ENCODE measurements at places on chromosomes 5 and 9.

- DNase-seq: no peak
Measured at GRCh38 chr9:14347406-14348122, 33.6 kb upstream of the NFIB start.

GRCh38 chr5:150129813-150130492, 25.7 kb downstream of the PDGFRB start:
- peak; percentile 64 for DNase-seq

GRCh38 chr9:35048511-35048910, 23.9 kb downstream of the VCP start:
- no peak for DNase-seq

GRCh38 chr5:165029099-165029870, 1523.9 kb downstream of the MAT2B start:
- DNase-seq: no peak

- DNase-seq: no peak
Measured at GRCh38 chr9:88256216-88256615, 117.9 kb upstream of the SPATA31C2 start.

GRCh38 chr5:14202462-14202861, 59.3 kb downstream of the TRIO start:
- DNase-seq: no peak

DNA sequence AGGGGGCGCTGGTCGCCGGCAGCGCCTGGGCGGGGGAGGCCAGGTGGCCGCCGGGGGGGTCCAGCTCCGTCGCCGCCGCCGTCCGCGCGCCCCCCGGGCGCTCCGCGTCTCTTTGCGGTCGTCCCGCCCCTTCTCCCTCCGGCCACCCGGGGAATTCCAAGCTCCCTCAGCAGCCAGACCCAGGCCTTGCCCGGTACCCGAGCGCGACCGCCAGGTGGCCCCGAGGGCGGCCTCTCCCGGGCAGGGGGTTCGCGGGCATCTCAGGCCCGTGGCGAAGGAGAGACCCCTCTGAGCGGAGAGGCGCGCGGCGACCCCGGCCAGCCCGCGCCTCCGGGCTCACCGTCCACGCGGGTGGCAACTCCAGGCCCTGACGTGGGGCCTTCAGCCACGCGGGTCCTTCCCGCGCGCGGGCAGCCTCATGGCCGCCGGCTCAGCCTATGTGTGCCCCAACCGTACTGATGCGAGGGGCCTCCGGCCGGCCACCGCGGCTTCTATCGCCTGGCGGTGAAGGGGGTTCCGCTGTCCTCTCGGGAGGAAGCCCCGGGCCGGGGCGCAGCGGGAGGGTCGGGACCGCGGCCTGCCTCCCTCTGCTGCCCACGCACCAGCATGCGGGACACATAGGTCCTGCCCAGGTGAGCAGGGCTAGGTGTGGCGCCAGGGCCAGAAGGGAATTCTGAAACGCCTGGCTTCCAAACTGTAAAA, 529 bp upstream of the NRARP start:
- DNase-seq: no peak

- no peak for DNase-seq
Measured at GRCh38 chr5:66178799-66179198, 34.7 kb downstream of the SREK1 start.

- no peak for DNase-seq
Measured at GRCh38 chr5:142823126-142823525, 52.9 kb downstream of the ARHGAP26 start.

GRCh38 chr5:19462019-19462418, 526.0 kb downstream of the CDH18 start:
- no peak for DNase-seq

GRCh38 chr5:53694520-53695022, 134.1 kb downstream of the NDUFS4 start:
- DNase-seq: no peak

GRCh38 chr5:147081311-147081764, 153.5 kb upstream of the STK32A start:
- DNase-seq: no peak

- DNase-seq: peak; percentile 17
Measured at GRCh38 chr9:4548811-4549725, 58.8 kb downstream of the SLC1A1 start.

DNA sequence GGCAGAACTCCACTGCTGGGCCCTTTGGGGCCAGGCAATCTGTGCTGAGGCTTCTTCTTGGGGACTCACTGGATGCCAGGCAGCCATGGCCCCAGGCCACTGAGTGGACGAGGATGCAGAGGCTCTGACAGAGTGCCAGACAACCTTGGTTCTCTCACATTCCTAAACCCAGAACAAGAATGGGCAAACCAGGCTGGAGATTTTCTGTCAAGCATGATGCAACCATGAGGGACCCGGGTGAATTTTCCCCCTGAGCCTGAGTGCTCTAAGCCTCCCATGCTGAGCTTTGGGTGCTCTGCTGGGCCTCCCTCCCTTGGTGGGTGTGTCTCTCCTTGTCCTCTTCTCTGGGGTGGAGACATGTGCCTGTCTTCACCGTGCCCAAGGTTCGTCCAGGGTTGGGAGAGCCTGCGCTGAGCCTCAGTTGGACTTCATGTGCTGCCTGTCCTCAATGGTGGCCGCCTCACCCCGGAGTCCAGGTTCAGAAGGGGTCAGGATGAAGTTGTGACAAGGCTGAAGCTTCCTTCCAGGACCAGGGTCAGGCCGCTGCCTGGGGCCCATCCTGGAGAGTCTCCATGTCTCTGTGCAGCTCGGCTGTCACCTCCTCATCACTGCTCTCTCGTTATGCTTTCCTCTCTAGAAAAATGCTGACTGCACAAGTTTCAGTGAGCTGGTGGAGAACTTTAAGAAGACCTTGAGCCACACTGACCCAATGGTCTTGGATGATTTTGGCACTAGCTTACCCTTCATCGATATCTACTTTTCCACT, 24.1 kb downstream of the PITX1 start:
- no peak for DNase-seq

- DNase-seq: no peak
Measured at GRCh38 chr5:119255571-119256356, 100.1 kb upstream of the TNFAIP8 start.

- no peak for DNase-seq
Measured at GRCh38 chr5:45692481-45692880, 3.7 kb downstream of the HCN1 start.

DNA sequence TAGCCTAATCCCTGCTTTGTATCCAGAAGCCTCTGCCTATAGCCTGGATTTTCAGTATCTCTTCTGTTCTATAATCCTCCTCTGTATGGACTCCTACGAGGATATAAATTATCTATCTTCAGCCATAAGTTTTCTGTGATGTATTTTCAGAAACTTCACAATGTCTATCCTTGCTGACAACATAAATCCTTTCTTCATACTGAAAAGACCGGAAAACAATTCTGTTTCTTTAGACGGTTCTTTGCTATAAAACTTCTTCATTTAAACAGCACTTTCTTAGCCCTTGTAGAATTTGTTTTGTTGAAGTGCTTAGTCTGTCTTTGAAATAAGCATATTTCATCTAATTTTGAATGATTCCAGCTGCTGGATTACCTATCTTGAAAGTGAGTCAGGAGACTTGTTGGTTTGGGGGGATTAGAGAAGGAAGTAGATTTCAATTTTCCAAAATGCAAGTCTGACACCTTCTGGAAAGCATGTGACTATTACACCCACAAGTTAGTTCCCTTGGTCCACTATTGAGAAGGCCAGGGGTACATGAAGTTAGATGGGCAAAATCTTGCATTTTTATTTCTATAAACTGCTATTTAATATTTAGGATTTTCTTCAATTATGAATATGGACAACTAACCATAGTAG, 96.3 kb upstream of the RANBP3L start:
- no peak for DNase-seq

DNA sequence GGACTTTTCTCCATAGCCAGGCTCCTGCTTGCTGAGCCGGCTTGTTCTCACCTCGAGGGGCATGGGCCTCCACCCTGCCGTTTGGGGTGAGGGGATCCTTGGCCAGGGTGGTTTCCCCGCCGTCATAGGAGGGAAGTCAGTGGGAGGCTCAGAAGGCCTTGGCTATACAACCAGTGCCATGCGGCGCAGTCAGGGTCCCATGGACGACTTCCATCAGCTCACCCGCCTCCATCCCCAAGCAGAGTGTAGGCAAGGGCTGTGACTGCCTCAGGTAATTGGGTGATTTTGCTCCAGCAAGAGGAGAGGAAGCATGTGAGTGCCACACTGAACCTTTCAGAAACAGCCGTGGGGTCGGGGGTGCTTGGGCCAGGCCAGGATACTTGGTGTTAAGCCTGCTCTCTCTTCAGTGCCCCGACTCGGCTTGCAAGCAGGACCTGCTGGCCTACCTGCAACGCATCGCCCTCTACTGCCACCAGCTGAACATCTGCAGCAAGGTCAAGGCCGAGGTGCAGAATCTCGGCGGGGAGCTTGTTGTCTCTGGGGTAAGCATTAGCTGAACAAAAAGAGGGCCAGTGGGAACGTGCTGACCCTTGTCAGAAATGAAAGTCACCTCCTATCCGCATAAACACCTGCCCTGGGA, 57.2 kb upstream of the LRRTM2 start:
- no peak for DNase-seq

GRCh38 chr5:173831196-173831914, 56.8 kb upstream of the CPEB4 start:
- no peak for DNase-seq

GRCh38 chr9:132726576-132727130, 56.4 kb downstream of the GTF3C4 start:
- DNase-seq: no peak

DNA sequence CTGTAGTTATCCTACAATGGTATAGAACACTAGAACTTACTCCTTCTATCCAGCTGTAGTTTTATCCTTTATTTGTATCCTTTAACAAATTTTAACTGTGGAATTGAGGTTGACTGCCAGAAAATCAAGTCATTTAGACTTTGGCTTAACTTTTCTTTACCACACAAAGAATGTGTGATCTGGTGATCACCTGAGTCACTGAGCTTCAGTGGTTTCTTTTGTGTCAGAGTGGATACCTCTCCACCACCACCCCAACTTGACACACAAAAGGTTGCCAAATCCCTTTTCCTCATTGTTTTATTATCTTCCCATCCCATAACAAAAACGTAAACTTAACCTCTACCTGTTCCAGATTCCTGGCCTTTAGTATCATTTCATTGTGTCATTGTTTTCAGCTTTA, 5.5 kb downstream of the OTULIN start:
- no peak for DNase-seq

- no peak for DNase-seq
Measured at GRCh38 chr5:27854243-27854852, 816.0 kb upstream of the CDH9 start.

DNA sequence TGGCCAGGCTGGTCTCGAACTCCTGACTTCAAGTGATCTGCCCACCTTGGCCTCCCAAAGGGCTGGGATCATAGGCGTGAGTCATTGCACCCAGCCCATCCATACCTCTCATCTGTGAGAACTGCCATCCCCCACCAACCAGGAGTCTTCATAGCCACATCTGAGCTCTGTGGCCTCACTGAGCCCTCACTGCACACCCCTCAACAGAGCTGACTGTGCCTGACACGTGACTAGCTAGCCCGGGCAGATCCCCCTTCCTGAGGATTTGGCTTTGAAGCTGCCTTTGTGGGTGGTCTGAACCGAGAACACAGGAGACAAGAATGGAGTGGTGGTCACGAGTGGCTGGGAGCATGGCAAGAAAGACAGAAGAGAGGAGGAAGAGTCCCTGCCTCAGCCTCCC, 15.6 kb downstream of the AK8 start:
- no peak for DNase-seq

- no peak for DNase-seq
Measured at GRCh38 chr9:16671591-16672137, 198.8 kb downstream of the BNC2 start.

DNA sequence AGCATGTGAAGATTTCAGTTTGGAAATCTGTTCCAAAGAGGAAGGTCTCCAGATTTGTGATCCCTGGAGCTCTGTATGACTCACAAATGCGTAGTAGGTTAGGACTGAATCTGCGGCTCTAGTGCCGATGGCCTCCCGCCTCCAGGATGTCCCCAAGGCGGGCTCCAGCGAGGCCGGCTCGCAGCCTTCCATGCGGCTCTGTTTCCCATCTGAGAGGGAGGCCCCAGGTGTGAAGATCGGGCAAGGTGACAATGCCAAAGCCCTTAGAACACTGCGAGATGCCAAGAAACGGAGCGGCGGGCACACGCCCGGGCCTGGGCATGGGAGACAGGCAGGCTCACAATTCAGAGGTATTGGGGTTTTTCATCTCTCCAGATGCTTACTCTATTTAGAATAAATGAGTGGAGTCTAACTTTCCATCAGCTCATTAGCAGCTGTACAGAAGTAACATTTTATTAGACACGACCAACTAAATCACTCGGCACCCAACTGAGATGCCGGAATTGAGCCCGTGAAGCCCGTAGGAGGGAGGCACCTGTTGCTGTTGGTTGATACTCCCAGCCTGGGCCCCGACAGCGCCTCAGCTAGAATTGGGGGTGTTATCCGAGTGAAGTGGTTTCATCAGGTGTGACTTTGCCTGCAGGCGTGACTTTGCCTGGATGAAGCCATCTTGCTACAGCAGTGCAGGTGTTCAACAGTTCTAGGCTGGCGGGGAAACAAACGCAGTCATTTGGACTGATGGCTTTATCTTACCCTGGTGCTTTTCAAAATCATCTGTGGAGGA, 7.4 kb upstream of the MRPS2 start:
- no peak for DNase-seq

DNA sequence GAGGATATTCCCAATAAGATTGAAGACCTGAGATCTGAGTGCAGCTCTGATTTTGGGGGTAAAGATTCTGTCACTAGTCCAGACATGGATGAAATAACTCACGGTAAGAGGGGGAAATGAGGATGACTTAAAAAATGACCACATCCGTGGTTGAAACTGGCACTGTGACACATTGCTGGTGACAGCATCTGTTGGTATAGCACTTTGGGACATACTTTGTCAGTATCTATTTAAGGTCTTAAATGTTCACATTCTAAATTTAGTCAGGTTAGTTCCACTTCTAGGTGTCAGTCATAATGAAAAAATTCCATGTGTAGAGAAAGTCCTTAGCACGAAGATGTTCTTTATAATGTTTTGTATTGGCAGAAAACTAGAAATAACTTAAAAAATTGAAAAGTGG, 70.9 kb downstream of the GAPVD1 start:
- peak; percentile 31 for DNase-seq

DNA sequence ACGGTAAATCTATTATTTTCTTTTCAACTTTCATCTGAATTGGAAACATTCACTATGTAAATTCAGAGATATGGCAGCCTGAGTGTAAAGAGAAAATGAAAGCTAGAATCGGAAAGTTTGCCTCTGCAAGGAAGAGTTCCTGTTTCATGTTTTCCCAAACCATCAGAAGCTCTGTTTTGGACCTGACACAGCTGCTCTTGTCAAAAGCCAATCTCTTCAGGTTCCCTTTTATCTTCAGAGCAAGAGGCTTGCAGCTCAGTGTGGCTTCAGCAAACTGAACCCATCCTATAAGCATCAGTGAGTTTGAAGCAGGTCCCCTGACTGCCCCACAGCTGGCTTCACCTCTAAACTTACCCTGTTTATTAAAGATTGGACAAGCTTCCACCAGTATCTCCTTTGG, 1099.7 kb downstream of the DTWD2 start:
- no peak for DNase-seq

Data from stimulated activated CD4-positive, alpha-beta T cell treated with anti-CD3 and anti-CD28 coated beads, Interleukin-2, amount 100 ng/mL, for 24 hours (primary cell).